Spleen (tissue), 13 donors: ENCODE measurements at places on chromosomes 1 and 21. TPM values are rescaled to one million over a fixed set of nuclear protein-coding genes. Genes with fewer than 3 reads are reported as not detected.

GRCh38 chr1:152372672-152373071 is 12.9 kb upstream of the FLG2 start:
- no peak overlapping the region for H3K27ac ChIP-seq
- no peaks in the 10 kb centered on the region for H3K36me3 ChIP-seq
- no peak overlapping the region for H3K4me3 ChIP-seq
- no peaks in the 10 kb centered on the region for H3K4me1 ChIP-seq

DNA sequence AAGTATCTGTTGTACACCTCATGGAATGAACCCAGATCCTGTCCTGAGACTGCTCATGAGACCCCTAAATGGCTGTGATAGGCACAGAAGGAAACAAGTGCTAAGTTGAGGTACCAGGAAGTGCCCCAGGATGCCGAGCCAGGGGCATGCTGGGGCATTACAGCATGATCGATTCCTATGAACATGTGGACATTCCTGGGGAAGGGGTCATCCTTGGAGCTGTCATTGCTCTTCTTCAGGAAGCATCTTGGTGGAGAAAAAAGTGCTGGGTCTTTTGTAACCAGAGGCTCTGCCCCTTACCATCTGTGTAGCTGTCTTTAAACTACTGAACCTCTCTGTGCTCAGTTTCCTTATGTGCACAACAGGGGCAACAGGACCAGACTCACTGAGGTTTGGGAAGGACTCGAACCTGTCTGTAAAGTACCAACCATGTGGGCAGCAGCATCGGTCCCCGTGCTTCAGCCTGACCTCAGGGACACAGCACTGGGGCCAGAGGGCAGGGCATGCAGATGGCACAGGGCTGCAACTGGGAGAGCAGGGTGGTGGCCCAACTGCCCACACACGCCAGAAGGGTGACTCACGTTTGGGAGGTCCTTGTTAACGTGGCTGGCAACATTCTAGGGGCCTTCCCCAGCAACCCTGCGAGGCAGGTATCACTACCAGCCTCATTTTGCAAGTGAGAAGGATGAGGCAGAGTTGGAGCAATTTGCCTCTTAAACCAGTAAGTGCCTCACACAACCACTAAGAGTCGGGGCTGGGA is 142.3 kb upstream of the EDN2 start:
- H3K36me3 ChIP-seq = no peaks in the 10 kb centered on the region
- no peak overlapping the region for H3K27ac ChIP-seq
- no peak overlapping the region for H3K4me3 ChIP-seq

GRCh38 chr1:172662464-172663109 is 3.7 kb downstream of the FASLG start:
- no peaks in the 10 kb centered on the region for H3K36me3 ChIP-seq
- peak overlapping the region; percentile 8 for H3K27ac ChIP-seq
- peak; percentile 90 for DNase-seq
- no peaks in the 10 kb centered on the region for H3K27me3 ChIP-seq
- H3K4me1 ChIP-seq = peaks cover 15% of the 10 kb centered on the region

CELA2A gene
- total RNA-seq = not detected

DNA sequence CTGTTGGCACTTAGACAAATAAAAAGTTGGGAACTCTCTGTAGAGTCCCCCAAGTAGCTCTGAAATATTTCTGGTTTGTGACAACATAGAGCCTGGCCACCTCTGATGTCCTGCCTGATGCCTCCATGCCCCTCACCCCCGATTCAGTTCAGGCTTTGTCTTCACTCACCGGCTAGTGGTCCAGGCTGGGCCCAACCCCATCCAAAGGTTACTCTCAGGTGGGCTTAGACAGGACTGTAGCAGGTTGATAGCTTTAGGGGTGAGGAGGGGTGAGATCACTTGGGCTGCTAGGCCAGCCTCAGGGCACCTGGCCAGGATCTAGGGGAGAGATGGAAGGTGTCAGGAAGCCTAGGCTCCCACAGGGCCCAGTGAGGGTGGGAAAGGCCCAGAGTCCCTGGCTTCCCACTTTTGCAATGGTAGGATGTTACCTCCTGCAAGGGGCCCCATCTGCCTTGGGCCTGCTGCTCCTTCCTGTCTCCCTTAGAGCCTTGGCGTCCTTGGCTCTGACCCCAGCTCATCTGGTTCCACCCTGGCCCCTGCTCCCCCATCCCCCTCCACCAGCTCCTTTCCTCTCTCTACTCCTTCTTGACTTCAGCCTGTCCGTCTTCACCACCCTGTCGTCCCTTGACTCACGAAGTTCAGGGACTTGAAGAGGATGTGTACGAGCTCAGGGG is 6.7 kb downstream of the EPS8L3 start:
- H3K27ac ChIP-seq = no peak overlapping the region
- no peaks in the 10 kb centered on the region for H3K36me3 ChIP-seq
- DNase-seq = no peak
- no peak overlapping the region for H3K4me3 ChIP-seq
- no peaks in the 10 kb centered on the region for H3K27me3 ChIP-seq

TFF3 gene
- total RNA-seq = 72.9 TPM

- H3K27me3 ChIP-seq = no peaks in the 10 kb centered on the region
- no peaks in the 10 kb centered on the region for H3K36me3 ChIP-seq
- H3K4me1 ChIP-seq = peaks cover 96% of the 10 kb centered on the region
- H3K27ac ChIP-seq = peak overlapping the region; percentile 94
- H3K4me3 ChIP-seq = no peak overlapping the region
Measured at GRCh38 chr1:42953182-42954180, 5.2 kb downstream of the SLC2A1 start.

- no peak overlapping the region for H3K27ac ChIP-seq
- H3K4me1 ChIP-seq = no peaks in the 10 kb centered on the region
- no peak for DNase-seq
- H3K4me3 ChIP-seq = no peak overlapping the region
Measured at GRCh38 chr1:61992257-61992656, 202.4 kb upstream of the L1TD1 start.

MYOC gene
- total RNA-seq = not detected

GRCh38 chr1:171627020-171627419 is 5.0 kb downstream of the MYOCOS start:
- H3K4me3 ChIP-seq = no peak overlapping the region
- no peak for DNase-seq
- no peak overlapping the region for H3K27ac ChIP-seq

GRCh38 chr1:175373786-175374623 is 181.4 kb upstream of the KIAA0040 start:
- no peaks in the 10 kb centered on the region for H3K36me3 ChIP-seq
- DNase-seq = no peak
- H3K4me1 ChIP-seq = no peaks in the 10 kb centered on the region
- H3K27ac ChIP-seq = no peak overlapping the region
- H3K4me3 ChIP-seq = no peak overlapping the region
- H3K27me3 ChIP-seq = peaks cover 4% of the 10 kb centered on the region

ESRRG gene
- 2.4 TPM for total RNA-seq

LCE2B gene
- total RNA-seq = not detected
